ENCODE measurements at places on chromosomes 13 and 19.

GRCh38 chr19:44741841-44742329, 6.6 kb upstream of the BCL3 start:
- DNase-seq: peak; percentile 83

DNA sequence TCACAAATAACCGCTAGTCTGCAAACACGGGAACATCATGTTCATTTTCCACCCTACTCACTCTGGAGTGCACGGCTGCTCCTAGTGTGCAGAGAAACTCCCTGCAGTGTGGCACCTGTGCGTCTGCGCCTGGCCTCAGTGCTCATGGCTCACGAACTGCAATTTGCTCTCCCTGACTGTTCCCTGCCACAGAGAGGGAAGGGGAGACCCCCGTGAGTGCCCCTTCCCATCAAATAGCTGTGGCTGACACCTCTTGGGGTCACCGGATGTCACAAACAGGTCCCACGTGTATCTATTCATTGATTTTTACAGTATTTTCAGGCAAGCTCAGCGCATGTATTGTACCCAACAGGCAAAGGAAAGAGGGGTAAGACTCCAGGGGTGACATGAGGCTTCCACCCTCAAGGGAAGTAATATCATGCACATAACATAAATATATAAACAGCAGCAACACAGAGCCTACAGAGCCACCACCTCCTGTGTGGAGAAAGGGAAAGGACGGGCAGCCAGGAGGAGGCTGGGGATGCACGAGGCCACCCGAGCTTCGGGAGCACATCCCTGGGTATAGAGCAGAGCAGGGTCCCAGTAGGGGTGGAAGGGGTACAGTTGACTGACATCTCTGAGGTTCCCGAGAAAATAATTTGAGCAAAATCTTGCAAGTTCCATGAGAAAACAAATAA, 140.3 kb upstream of the SOX1 start:
- no peak for DNase-seq

DNA sequence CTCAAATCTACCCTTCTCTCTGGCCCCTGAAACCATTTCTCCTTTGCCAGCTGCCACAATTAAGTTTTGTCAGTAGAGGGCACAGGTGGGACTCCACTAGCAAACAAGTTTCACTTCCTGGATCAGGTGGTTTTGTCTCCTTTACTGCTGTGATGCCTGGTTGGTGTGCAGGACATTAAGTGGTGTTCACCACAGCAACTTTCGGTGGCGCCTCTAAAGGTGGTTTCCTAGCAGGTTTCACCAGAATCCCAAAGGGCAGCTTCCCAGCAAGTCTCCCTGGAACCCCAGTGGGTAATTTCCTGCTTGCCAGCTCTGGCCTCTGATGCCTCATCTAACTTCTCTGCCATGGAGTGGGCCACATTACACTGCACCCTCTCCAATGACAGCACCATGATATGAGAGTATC, 16.6 kb downstream of the MED4 start:
- DNase-seq: no peak

DNA sequence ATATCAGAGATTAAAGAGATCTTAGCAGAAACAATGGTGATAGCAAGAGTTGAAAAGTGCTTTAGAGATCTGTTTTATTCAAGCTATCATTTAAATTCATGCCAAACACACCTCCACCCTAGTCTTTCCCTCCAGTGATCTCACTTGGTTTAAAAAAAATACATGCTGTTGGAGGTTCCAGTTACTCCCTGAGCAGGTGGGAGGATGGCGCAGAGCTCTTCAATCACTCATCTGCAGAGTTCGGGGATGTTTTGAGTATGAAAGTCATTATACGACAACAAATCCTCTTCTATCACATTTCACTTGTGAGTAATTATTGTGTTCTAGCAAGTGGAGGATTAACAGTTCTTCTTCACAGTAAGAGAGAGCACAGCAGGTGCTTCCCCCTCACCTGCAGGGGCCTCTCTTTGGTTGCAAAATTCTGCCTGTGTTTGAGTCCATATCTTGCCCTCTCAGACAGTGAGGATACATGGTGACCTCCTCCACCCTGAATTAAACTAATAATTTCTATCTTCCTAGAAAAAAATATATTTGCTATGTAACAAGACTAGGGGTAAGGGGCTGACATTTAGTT, 376.7 kb downstream of the LIG4 start:
- DNase-seq: no peak

GRCh38 chr13:66700117-66700601, 530.0 kb downstream of the PCDH9 start:
- DNase-seq: no peak

DNA sequence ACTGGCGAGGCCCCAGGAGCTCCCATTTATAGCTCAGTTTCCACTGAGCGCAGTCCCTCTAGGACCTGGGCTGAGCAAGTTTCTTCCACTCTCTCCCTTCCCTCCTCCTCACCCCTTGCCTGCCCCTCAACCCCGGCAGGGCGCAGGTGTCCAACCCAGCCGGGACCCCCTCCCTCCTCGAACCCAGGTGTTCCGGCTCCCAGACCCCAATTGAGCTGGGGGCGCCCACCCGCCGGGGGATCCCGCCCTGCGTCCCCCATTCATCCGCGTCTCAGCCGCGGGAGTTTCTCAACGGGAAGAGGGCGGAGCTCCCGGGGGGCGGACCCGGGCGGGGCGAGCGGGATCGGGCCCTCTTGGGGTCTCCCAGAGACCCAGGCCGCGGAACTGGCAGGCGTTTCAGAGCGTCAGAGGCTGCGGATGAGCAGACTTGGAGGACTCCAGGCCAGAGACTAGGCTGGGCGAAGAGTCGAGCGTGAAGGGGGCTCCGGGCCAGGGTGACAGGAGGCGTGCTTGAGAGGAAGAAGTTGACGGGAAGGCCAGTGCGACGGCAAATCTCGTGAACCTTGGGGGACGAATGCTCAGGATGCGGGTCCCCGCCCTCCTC, at the start of gene KIRREL2:
Gene KIRREL2, plus strand, starts transcription at position 366 of the 604 bp plus-strand sequence. Its CDS starts 209 bp downstream, at position 575.
- DNase-seq: no peak

- DNase-seq: no peak
These were observed 66.4 kb upstream of the SERP2 start for GRCh38 chr13:44307255-44307654.

DNA sequence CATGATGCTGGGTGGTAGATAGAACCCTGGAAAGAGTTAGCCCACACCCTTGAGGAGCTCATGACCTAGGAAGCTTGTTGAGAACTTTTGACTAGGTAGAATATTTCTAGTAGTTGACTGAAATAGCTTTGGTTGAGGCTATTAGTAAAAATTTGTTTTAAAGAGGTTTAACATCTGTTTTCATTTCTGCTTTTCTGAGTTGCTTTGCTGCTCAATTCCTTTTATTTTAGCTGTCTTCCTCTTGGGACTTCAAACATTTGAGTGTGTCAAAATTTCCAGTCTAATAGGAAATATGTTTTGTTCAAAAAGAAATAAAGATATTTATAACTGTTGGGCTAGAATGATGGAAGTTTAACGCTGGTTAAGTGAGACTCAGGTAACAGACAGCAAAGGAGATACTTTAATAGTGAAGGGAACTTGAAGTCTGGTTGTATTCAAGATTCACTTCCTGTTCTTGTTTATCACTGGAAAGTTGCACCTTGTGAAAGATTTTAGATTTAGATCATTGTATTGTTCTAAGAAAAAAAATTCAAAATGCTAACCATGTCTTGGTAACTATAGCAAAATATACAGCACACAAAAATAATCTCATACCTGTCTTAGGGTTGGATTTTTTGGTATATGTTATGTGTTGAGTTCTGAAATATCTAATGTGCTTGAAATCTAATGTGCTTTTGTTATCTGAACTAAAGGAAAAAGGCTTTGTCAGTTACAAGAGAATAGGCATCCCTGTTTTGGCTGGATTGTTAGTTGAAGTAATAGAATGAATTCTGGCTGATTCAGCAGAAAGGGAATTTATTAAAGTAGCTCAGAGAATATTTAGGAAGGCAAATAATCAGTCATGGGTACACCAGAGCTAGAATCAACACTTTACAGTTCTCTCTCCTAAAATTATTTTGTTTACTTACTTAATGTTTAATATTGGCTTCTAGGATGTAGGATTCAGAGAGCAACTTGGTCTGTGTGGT, 24.4 kb upstream of the GPR18 start:
- no peak for DNase-seq
